Esophagus squamous epithelium (tissue), 5 donors: ENCODE measurements at places on chromosomes 5 and 9.

- DNase-seq = no peak
Observed at GRCh38 chr9:6781476-6781875, 23.7 kb downstream of the KDM4C start.

GRCh38 chr5:94983861-94984535, 300.9 kb downstream of the MCTP1 start:
- no peak for DNase-seq

GRCh38 chr5:15647251-15647650, 147.3 kb downstream of the FBXL7 start:
- no peak for DNase-seq

GRCh38 chr5:33793276-33793675, 98.5 kb downstream of the ADAMTS12 start:
- DNase-seq = no peak

- DNase-seq = no peak
Observed at GRCh38 chr5:154249826-154250225, 59.3 kb downstream of the GALNT10 start.
